ENCODE measurements at places on chromosomes 3 and 15.

GRCh38 chr3:108175352-108175751 lies 46.9 kb downstream of the IFT57 start:
- no peak for DNase-seq

DNA sequence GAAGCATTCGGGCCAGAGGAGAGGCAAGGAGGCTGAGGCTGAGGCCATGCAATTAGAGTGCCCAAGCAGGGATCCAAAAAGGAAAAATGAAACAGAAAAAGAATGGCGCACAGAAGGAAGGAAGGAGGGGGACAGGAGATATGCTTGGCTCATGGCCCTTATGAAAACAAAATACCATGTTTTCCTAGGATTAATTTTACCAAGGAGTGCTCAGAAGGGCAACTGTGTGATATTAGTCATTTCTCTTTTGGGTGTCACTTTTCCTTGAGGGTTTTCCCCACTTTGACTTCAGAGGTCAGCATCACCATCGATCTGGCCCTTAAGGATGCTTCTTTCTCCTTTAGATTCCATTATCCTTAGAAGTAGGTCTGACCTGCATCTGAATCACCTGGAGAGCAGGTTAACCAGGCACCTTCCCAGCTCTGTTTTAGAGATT lies 1.4 kb downstream of the PARP14 start:
- no peak for DNase-seq

- DNase-seq, result no peak
Measured at GRCh38 chr3:149058602-149059001, 27.7 kb downstream of the HLTF start.

DNA sequence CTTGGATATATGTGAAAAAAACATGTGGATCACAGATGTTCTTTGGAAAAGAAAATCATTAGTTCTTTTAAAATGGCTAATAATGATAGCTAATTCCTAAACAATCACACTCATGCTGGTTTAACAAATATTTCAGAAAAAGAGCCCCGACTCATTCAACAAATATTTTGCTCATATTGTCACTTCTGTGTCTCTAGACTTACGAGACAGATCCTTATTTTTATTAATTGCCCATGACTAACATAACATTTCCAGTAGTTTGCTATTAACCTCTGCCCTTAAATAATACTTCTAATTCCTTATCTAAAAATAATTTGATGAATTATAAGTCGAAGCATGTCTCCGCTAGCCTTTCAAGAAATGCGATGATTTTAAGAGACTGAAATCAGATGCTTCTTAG lies 70.4 kb downstream of the SATB1 start:
- no peak for DNase-seq

DNA sequence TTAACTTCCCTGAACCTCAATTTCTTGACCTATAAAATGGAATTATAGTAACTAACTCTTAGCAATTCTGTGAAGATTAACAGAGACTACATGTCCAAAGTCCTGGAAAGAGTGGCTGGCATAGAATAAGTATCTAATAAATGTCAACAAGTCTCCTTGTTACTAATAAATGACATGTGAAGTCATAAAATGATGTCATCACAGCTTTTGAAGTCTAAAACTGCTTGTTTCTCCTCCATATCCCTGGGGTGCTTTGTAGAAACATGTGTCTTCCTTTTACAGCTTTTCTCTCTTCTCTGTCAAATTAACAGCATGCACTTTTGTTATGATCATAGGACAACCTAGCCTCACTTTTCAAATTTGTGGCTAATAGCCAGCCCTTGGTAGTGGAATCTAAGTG lies 510.2 kb downstream of the NTRK3 start:
- no peak for DNase-seq

DNA sequence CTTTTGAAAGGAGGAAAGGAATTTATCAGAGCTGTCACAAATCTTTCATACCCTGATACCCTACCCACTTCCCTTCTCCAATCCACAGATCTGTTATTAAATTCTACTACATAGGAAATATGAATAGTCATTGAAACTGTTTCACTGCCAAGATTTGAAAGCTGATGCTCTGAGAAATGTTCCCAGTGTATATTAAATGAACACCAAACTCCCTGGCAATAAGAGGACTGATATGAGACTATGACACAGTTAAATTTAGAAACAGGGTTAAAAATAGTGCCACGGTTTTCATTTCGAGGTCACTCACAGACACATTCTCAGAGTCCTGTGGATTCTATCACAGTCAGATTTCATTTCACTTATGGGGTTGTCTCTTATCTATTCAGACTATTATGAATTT lies 27.2 kb upstream of the GBE1 start:
- no peak for DNase-seq

DNA sequence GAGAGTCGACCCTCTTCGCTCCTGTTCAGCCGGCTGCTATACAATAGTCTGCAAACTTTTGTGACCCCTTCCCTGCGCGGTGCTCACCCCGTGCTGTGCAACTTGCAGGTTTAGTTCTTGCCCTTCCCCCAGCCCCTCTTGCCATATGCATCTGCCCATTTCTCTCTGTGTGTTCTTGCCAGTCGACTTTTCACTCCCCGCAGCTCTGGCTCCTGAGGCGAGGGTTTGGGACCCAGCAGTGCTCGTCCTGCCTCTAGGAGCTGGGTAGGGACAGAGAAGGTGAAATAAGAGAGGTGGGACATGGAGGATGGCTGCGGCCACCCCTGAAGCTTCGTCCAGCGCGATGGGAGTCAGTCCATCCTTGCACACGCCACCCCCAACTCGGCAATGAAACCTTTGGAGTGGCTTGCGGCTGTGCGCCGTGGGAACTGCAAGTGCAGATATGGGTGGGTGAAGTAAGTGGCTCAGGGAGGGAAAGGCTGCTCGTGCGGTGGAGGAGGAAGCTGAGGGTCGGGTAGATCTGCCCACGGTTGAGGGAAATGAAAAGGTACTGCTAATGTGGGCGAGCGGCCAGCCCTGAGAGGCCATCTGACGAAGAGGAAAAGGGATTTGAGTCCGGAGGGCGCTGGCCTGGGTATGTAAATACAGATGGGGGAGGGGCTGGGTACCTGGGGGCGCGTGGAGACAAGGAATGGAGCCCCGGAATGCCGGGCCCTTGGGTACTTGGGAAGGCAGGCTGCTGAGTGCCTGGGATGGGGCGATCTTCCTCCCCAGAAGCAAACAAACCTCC lies 1.0 kb downstream of the LRRC3B start:
- no peak for DNase-seq

DNA sequence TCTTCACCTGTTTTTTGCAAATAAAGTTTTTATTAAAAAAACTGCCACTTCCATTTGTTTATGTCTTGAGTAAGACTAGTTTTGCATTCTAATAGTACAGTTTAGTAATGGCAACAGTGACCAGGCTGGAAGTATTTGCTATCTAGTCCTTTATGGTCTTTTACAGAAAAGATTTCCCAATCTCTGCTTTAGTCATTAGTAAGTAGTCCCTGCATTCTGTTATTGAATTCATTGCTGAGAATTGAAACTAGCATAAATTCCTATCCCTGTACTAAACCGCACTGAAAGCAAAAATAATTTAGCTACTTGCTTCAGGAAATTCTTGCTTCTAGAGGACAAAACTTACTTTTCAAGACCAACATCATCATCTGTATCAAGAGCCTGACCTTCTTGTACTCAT lies 46.2 kb downstream of the CNTN6 start:
- no peak for DNase-seq

DNA sequence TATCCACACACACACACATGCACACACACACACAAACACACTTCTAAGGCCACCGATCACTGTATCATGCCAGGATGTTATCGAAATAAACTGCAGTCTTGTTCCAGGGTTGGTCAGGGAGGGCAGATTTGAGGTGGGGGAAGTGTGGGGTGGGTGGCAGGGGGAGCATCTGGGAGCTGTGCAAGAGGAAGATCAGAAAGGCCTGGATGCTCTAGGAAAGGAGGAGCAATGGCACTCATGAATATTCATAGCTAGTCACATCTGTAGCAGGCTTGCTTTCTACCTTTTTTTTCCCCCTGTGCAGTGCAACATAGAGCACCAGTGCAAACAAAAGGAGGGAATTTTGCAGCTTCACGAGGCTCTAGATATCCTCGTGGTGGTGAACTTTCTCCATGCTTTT lies 84.9 kb downstream of the MEIS2 start:
- DNase-seq, result no peak

DNA sequence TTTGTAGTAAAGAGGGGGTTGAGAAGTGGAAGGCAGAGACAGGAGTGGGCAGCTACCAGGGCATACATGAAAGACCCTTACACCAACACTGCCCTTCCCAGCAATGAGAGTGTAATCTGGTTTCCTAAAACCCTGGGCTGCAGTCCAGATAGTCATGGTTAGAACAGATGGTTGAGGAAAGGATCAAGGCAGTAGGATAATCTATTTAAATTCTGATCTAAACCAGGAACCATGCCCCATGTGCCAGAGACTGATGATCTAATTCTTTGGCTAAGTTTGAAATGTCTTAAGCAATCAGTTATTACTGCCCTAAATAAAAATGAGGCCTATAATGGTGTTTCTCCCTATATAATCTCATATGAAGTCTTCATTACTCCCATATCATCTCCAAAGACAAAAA lies 59.6 kb downstream of the PRTG start:
- no peak for DNase-seq
